ENCODE measurements at places on chromosomes 12 and 14.

DNA sequence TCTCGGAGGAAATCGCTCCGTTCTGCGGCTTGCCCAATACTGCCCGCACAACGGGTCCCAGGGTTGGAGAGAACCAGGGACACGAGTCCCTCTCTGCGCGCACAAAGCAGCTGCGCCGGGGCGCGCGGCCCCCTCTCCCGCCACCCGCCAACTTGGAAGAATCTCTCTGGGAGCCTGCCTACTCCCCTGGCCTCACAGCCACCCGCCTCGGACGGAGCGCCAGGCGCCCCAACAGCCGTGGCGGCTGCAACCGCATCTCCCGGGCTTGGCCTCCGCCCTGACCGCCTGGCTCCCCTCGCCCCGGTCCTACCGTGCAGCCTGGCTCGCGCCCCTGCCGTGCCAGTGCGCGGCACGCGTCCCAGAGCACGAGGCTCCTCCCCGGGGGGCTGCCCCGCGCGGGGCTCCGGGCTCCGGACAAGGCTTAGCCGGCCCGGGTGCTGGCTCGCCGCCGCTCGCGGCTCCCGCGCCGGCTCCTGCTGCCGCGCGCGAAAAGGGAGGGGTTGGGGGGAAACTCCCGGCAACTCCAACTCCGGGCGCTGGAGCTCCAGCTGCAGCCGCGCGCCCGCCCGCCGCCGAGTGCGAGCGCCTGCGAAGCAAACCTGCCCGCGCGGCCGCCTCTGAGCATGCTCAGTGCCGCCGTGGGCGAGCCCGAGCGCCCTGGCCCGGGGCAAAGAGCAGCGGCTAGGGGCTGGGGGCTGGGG lies at the start of gene STXBP6:
Gene STXBP6 (minus strand): TSS at position 580 of the 701 bp plus-strand sequence. CDS start 75,329 bp downstream, outside the sequence.
- no peak for DNase-seq

DNA sequence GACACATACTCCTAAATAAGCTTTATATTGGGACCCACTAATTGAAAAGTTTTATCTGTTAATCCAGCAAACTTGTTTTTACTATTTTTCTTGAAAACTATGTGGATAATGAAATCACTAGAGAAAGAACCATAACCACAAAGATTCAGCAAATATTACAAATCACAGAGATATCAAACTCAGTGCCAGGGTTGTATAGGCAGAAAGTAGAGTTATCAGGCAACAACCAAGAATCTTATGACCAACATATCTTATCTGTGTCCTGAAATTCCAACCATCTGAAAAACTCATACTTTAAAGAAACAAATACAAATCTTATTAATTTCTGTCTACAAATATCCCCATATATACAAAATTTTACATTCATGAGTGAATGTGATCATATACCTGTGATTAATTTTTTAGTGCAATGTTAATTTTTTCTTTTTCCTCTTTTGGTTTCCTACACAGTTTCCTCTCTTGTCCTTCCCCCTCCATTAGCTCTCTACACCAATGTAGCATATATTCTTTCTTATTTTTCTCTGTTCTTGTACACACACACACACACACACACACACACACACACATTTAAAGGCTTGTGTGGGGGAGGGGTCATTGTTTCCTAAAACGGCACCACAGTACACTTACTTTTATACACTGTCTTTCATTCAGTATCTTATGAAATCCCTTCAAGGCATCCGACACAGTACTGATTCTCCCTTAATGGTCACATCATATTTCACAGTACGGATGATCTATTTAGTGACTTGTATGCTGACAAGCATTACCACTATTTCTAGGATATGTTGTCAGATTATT lies 18.6 kb downstream of the AMN1 start:
- no peak for DNase-seq

- no peak for DNase-seq
Observed at GRCh38 chr12:43884683-43885410, 49.0 kb downstream of the TMEM117 start.

DNA sequence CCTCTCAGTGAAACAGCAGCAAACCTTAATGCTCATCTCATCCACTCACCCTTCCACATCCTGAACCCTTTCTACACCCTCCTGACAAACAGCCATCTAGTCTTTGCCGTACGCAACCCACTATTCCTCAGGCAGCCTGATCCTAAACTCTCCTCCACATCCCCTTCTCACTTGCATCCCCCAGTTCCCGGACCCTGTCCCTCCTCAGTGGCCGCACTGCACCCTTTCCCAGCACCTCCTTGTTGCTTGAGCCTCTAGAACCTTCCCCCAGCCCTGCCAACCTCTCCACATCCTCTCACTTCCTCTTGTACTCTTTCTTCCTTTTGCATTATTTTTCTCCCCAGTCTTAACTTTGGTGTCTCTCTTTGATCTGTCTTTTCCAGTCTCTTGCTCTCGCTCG lies 42.9 kb downstream of the IQSEC3 start:
- DNase-seq, result no peak

GRCh38 chr12:6279256-6279628 lies 31.2 kb upstream of the PLEKHG6 start:
- DNase-seq, result no peak

- DNase-seq, result no peak
Observed at GRCh38 chr14:92589213-92589852, 75.8 kb downstream of the RIN3 start.

- no peak for DNase-seq
Observed at GRCh38 chr14:77220246-77221017, 38.8 kb downstream of the TMEM63C start.

GRCh38 chr12:12070674-12071656 lies at the start of gene BCL2L14:
TSS of gene BCL2L14 (plus strand) at chr12:12070939. CDS start at chr12:12079306, 8,367 bp downstream.
- DNase-seq, result no peak

GRCh38 chr12:94670898-94671297 lies 20.5 kb upstream of the TMCC3 start:
- DNase-seq, result no peak

DNA sequence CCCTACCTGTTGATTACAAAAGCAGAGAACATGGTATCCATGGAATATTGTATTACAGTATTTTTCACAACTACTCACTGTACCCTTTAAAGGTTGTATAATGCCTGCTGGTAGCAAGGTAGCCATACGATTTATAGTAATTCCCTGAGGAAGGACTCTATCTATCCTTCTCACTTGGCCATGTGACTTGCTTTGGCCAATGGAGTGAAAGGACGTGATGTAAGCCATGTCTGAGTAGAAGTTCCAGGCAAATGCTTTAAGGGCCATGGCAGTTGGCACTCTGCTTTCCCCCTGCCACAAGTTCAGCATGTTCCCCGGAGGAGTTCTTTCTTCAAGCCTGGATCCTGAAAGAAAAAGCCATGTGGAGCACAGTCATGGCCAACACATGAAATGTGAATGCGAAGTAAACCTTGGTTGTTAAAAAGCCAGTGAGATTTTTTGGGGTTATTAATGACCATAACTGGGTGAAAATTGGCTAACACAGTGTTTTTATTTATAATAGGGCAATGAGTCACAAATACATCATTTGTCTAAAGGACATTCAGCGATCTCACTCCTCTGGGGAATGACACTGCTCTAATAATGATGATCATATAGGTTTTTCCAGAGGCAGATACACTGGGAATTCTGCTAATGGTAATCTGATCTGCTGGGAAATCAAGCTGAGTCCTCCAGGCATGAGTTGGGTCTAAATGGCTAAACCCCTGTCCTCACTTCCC lies 67.4 kb upstream of the SLC38A2 start:
- DNase-seq, result no peak

GRCh38 chr12:30026621-30027234 lies 243.0 kb upstream of the TMTC1 start:
- no peak for DNase-seq
